Stimulated activated CD8-positive, alpha-beta memory T cell treated with anti-CD3 and anti-CD28 coated beads, Interleukin-15, amount 100 ng/mL, for 4 hours (primary cell): ENCODE measurements at places on chromosomes 7 and 10.

- DNase-seq: no peak
Observed at GRCh38 chr7:151403764-151404163, 6.1 kb downstream of the WDR86 start.

GRCh38 chr7:87414794-87415188 is 60.7 kb downstream of the ABCB4 start:
- DNase-seq: no peak

DNA sequence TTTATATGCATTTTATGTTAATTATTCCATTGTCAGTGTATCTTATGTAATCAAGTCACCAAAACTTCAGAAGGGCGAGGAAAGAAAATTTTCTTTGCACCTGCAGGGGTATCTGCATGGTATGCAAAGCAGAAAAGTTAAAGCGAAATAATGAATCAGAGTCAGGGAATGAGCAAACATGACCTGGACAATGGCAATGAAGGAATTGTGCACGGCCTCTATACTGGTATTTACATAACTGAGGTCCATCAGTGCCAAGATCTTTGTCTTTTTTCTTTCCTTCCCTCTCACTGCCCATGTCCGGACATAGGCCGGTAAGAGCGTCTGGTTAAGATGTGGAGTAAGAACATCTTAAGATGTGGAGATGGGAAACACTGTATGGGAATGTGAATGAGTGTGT is 14.4 kb upstream of the AKR1C3 start:
- DNase-seq: no peak

DNA sequence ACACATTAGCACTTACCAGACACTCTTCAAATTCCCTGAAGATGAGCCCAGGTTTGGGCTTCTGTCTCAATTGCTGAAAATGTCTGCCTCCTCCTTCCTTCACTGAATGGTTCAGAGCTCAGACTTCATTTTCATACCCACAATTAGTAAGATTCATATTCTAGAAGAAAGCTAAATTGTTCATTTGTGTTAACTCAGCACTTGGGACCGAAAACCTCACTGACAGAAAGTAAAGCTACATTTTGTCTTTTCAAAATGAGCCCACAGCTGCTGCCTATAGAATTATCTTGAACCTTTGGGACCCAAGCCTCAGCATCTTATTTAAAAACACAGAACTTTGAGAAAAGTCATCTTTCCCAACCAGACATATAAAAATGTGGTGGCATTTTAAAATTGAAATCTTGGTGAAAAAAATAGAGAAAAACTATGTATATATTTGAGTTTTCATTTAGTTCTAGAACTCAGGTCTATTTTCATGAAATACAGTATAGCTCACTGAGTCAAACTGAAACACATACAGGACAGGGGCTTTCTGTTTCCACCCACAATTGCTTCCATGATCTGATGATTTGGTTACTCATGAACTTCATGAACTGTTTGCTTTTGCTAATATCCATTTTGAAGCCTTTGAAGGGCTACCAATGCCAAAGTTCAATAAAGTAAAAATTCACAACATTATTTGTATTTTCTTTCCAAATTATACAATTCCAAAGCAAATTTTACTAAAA is 119.1 kb upstream of the PFKP start:
- no peak for DNase-seq

- DNase-seq: no peak
Observed at GRCh38 chr7:22730066-22730710, 3.2 kb downstream of the IL6 start.

GRCh38 chr10:5159126-5159525 is 25.8 kb downstream of the AKR1C8 start:
- DNase-seq: no peak

DNA sequence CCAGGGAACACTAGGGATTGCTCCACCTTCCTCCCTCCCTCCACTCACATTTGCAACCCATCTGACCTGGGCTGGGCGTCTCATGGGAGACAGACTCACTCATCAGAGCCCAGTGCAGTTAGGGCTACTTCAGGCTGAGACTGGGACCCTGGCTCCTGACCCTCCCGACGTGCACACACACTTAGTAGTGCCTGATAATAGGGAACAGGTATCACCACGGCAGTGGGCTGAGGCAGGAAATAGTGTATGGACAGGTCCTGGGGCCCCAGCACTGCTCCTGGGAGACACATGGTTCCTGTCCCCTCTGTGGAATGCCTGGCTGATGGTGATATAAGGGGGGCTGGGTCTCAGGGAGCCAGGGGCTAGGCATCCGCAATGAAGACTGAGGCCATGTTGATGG is 14.3 kb downstream of the AQP1 start:
- no peak for DNase-seq
